ENCODE measurements at places on chromosomes 3 and 15.

DNA sequence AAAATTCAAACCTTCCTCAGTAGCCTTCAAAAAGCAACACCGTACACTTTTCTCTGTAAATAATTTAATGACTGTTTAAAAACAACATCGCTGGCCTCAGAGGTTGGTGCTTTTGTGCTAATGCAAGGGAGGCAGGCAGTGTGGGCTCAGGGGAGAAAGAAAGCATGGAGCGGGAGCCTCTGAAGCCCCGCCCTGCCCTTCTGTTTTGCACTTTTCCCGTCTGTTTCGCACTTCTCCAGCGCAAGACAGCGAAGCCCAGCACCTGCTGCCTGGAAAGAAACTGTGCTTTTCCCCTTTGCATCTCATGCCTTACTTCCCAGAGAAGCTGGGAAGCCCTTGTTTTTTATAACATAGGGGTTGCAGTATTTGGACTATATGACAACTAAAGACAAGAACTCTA is 23.1 kb downstream of the TRPM1 start:
- no peak for DNase-seq

- DNase-seq = no peak
These were observed 105.3 kb downstream of the SNRK start for GRCh38 chr3:43391621-43392020.

- DNase-seq = no peak
These were observed 56.2 kb downstream of the ITGA11 start for GRCh38 chr15:68375716-68376220.

DNA sequence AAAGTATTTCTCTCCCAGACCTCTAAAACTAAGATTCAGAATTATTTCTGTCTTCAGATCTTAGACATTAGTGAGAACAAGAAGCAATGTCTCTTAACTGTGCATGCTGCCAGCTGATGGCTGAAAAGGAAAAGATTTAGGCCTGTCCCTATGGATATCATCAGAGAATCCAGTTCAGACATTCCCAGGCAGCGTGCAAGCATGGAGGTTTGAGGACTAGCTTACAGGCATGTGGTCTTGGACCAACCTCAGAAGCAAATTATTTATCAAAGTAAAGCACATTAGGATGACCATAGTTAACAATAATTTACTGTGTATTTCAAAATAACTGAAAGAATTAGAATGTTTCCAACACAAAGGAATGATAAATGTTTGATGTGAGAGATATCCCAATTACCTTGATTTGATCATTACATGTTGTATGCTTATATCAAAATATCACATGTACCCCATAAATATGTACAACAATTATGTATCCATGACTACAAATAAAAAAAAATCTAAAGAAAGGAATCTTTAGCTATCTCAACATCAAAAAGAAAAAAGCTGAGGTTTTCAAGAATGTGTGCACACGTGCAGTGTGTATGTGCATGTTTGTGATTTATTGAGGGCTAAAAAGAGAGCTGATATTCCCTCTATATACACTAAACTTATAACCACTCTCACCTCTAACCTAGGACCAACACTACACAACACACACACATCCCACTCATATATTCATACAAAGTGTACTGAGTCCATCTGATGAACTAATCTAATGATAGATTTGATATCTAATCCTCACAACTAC is 108.9 kb upstream of the THBS1 start:
- DNase-seq = no peak

- DNase-seq = no peak
These were observed 90.7 kb downstream of the NR2F2 start for GRCh38 chr15:96421178-96421601.

DNA sequence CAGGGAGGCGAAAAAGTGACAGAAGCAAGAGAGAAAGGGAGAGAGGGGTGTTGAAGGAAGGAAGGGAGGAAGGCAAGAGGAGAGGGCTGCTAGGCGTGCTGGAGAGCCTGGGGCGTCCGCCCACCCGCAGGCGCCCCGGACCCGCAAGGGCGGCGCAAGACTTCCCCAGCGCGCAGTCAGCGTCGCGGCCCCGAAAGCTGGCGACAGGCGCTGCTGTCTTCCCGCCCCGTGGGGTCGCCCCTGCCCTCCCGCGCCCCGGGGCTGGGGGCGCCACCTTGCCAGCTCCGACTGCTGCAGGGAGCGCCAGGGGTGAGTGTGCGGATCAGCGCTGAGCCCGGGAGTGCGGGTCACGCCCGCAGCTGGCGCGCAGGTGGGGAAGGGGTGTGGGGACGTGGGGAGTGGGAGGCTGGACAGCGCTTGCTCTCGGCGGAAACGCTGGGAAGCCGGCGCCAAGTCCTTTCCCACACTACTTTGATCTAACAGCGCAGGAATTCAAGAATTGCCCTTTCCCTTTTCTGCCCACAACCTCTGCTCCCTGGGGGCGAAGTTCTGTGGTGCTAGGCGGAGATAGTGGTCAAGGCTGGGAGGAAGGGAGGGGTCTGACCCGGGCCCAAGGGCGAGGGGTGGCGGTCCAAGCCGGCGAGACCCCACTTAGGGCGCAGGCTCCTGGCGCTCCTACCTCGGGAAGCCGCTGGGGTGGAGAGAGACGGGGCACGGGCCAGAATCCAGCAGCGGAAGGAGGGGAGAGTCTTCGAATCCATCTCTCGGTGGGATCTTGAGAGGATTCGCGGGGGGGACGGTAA is 266.1 kb downstream of the CGGBP1 start:
- DNase-seq = no peak

DNA sequence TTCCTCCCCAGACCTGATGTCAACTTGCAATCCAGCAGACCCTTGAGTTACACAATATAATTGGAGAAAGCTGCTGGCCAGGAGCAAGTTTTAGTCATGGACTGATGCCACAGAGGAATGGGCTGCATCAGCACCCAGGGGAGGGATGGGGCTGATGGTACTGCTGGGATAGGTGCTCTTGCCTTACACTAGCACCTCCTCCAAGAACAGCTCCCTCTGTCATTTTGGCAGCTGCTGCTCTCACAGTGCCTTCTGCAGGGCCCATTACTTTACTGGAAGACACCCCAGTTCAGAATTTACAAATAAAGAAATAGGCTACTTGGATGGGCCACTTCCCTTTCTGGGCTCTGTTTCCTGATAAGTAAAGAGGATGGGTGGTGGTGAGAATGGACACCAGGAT is 85.3 kb upstream of the RORA start:
- DNase-seq = no peak

DNA sequence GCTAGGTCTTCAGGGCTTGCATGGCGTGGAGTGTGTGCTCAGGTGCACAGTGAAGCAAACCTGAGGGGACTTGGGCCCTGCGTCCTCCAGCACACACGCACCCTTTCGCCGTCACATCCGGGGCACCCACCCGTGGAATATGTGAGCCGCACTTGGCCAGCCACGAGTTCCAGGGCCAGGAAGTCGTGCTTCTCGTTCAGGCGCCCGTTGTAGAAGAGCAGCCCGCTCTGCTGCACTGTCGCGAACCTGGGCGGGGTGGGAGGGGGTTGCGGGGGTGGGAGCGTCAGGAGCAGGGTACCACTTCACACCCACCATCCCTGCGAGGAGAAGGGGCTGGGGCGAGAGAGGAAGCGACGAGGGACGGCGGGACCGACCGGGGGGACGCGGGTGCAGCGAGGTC is 7.1 kb downstream of the CELSR3 start:
- no peak for DNase-seq

DNA sequence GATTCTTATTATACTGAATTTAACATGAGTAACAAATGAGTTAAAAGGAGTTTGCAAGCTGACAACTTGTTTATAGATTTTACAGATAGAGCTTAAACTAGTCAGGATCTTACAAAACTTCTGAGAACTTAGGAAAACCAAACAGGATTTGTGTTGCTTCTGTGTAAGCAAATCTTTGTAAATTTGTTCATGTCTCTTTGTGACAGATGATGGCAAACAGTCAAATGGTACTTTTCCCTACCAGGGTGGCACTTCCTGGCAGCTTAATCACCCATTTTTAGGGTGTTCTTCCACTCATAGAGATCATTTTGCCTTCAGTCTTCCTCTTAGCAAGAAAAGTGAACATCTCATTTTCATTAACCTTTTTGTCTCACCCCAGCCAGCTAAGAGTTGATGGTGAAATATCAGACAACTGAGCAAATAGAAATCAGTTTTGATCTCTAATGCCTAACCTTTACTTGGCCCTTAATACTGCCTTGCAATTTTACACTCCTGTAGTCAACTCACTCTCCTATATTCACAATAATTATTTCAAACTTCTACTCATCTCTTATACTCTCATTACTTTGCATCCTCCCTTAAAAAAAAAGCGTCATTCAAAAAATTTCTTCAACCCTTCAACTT is 23.7 kb upstream of the NECTIN3 start:
- no peak for DNase-seq

- DNase-seq = no peak
These were observed 1005.9 kb downstream of the ZPLD1 start for GRCh38 chr3:103440539-103441203.

- DNase-seq = no peak
These were observed 65.1 kb downstream of the SLC6A1 start for GRCh38 chr3:11057655-11058054.

DNA sequence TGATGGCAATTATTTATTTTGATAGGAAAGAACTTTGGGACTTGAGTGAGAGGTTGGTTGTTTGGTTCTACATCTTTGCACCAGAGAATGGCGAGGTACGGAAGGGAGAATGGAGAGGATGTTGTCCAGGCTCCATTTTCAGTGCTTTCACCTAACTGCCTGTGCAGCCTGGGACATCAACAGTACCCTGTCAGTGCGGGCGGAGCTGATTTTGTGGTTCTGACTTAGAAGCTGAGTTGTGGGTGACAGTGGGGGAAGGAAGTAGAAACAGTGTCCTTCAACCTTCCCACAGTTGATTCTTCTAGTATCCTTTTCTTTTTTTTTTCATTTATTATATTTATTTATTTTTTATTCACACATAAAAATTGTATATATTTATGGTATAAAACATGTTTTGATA is 95.3 kb downstream of the TIGIT start:
- DNase-seq = no peak

DNA sequence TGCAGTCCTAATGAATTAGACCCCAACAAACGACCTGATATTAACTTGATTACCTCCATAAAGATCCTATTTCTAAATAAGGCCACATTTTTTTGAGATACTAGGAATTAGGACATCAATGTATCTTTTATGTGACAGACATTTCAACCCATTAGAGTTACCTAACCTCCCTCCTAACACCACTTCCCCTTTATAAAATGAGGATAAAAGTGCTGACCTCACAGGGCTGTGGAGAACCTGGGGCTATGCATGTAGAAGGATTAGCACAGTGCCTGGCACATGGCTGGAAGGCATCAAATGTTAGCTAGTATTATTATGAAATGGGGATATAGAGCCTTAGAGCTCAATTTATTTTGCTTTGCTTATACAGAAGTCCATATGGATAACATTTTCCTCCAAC is 53.5 kb upstream of the LRRN1 start:
- no peak for DNase-seq

GRCh38 chr15:51731549-51732267 is 5.7 kb downstream of the LYSMD2 start:
- no peak for DNase-seq

DNA sequence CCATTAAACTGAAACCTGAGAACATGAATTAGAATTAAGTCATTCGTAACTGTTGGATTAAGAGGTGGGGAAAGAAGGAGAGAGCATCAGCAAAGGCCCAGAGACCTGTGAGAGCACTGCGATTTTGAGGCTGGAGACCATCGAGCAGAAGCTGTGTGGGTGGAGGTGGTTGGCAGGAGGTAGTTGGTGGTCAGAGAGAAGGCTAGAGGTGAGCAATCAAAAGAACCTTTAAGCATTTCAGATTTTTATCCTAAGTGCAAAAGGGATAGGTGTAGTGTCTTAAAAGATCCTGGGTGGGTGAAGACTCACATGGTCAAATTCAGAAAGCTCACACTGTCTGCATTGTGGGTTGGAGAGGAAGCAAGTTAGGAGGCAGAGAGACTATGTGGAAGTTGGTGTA is 65.1 kb upstream of the TEX264 start:
- DNase-seq = no peak

- DNase-seq = peak; percentile 61
These were observed 39.6 kb downstream of the TRIM69 start for GRCh38 chr15:44775953-44776352.

GRCh38 chr15:76517910-76518309 is 181.3 kb downstream of the ISL2 start:
- DNase-seq = no peak

DNA sequence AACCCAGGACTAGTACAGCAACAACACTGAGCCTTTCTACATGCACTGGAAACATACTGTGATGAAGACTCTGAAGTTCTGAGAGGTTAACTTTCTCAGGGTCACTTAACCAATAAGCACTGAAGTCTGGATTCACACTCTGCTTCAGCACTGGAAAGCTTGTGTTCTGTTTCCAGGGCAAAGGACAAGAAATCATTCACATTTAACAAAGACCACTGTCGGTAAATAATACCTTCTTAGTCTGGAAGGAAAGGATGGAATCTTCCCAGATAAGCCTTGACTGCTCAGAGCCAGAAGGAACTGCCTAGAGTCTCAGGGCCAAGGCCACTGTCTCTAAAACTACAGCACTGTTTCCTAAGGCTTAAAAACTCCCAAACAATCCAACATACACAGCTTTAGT is 4.3 kb upstream of the GLYCTK start:
- no peak for DNase-seq

DNA sequence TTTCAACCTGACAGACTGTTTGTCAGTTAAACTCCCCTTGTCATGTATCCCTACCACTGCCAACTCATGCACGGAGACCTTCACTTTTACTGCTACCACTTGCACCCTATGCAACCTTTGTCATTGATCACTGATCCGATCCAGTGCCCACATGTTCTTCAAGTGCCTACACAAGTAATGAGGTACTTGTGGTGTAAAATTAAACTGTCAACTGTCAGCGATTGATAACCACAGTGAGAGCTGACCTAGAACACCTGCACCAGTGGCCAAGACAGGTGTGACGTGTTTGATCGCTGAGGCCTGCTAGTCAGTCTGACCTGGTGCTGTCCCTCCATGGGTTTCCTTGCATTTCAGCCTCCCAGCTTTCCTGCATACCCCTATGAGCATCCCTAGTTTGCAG is 55.6 kb downstream of the MECOM start:
- no peak for DNase-seq

DNA sequence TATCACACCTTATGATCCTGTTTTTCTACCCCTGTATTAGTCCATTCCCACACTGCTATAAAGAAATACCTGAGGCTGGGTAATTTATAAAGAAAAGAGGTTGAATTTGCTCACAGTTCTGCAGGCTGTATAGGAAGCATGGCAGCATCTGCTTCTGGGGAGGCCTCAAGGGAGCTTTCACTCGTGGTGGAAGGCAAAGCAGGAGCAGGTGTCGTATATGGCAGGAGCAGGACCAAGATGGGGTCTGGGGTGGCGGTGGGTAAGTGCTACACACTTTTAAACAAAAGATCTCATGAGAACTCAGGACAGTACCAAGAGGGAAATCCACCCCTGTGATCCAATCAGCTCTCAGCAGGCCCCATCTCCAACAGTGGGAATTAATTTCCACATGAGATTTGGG is 15.4 kb upstream of the SCAP start:
- no peak for DNase-seq
